SHP77 (cell line): ENCODE measurements at places on chromosomes 1 and 21.

GRCh38 chr1:180029524-180030135 is 75.0 kb downstream of the CEP350 start:
- DNase-seq, result no peak

DNA sequence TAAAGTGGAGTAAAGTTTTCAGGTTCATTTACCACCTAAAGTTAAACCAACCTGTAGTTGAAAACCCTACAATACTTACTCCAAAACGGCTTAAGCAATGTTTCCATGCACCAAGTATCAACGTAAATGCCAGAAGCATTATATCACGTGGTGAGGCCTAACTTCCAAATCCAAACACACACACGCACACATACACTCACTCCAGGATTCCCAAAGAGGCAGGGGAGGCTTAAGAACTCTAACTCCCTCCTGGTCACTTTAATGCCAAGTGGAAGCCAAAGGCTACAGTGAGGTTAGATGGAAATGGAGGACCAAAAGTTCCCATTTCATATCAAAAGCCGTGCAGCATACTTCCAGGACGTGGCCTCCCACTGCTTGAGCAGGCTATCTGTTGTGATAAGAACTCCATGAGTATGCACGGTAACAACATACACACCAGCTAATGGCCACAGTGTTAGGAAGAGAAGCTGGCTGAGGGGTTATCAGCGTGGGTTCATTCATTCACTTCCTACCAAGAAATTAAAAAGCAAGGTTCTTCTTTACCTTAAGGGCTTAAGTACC is 224.1 kb downstream of the SLC45A1 start:
- no peak for DNase-seq

GRCh38 chr1:232988572-232989040 is 38.2 kb downstream of the NTPCR start:
- no peak for DNase-seq

DNA sequence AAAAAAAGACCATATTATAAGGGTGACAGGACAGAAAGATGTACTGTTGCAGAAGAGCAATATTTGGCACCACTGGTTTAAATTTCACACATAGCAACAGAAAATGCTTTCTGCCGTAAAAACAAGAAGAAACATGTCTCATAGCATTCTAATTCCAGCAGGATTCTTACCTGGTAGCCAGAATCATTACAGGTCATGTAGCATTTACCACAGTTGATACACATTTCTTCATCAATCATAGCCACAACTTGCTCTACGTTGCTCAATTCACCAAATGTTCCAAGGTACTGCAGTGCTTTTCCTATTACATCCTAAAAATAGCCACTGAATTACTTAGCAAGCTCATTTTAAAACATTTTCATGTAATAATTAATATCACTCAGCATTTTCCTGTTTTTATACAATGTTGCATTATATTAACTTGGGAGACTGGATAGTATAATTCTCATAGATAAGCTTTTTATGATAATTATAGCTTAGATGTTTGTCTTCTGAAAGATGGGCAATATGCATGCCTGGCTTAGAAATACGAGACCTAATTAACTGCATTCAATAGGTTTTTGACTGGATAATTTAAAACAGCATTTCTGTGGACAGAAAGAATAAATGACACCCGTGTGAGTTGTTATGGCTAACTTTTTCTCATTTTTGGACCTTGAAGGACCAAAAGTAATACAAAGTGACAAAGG is 360.7 kb downstream of the PTBP2 start:
- DNase-seq, result no peak

DNA sequence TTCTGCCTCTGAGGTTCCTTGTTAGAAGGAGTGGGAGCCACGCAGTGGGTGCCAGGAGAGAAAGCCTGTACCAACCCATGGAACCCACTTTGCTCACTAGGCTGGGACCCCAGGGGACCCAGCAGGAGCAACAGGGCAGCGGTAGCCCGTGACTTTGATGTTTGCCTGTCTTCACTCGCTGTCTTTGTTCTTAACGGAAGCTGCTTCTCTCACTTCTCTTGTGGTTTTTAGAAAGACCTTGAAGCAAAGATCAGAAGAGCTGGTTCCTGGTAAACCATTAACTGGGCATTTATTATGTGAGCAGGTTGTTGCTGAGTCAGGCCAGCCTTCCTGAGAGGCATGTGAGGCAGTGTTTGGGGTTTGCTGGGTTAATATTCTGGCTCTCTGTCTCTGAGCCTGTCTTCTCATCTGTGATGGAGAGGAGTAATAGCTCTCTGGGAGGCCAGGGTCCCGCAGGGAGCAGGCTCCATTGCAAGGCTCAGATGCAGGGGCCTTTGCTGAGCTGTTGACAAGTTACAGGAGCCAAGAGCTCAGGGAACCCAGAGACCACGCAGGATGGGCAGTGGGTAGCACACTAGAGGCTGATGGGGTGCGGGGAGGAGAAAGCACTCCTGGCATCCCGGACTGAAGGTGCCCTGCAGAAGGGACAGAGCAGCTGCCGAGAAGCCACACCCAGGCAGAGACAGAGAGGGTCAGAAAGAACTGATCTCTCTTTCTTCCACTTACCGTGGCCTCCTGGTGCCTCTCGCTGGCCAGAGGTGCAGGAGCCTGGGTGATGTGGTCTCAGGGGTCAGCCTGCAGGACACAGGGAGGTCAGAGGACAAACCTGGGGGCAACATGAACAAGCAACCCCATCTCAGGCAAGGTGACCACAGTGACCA is 367.5 kb upstream of the C1orf174 start:
- DNase-seq, result no peak

DNA sequence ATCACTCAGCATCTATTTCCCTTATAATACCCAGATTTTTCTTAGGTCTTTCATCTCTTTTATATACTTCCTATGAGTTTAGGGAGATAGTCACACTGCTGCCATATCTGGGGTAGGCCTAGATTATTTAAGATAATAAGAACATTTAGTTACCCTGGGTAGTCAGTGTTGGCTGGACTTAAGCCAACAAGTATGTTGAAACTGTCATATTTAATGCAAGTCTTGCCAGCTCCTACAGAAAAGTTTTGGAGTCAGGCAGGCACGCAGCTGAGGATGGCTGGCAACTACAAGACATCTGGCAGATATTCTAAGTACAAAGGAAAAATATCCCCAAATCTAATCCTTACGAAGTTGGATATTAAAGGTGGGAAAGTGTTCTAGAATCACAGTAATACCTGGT is 19.2 kb upstream of the DEPDC1 start:
- no peak for DNase-seq

- no peak for DNase-seq
Measured at GRCh38 chr1:226248091-226248490, 24.6 kb downstream of the MIXL1 start.

GRCh38 chr21:28396421-28396820 is 596.3 kb downstream of the LTN1 start:
- no peak for DNase-seq
